ENCODE measurements at places on chromosomes 13 and 19. TPM values are rescaled to one million over a fixed set of nuclear protein-coding genes. Genes with fewer than 3 reads are reported as not detected.

The SCGB2B2 gene
- total RNA-seq: 0.65 TPM

DNA sequence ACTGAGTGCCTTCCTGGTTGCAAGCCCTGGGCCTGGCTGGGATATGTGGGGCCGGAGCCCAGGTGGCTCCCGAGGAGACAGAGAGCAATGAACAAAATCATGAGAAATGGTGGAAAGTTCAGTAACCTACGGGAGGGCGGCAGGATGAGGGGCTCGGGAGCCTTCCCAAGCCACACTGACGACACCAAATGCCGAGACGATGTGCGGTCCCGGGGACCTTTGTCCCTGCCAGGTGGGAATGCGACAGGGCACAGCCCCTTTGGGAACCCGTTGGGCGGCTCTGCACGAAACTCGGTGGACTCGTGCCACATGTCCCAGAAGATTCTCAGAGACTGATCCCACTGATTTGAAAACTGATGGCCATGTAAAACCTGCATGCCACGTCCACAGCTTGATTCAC, 11.7 kb upstream of the ZNF14 start:
- no peak for DNase-seq

DNA sequence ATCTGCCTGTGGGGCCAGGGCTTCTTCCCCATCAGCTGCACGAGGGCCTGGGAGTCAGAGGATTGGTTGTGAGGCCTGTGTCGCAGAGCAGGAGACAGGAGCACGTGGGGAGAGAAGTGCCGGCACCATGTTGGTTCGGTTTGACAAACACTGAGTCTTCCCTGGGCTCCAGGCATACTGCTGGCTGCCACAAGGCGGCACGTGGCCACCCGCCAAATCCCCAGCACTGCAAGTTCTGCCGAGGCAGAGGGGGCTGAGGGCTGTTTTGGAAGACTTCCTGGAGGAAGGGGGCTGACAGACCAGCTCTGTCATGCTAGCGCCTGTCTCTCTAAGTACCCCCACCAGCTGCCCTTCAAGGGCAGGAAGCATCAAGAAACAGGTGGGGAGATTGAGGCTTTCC, 9.5 kb downstream of the SHANK1 start:
- DNase-seq: no peak

The ZNF229 gene
- 5.2 TPM for total RNA-seq

GRCh38 chr19:29623726-29624488, 17.8 kb downstream of the POP4 start:
- DNase-seq: no peak

- no peak for DNase-seq
Measured at GRCh38 chr13:30679483-30680330, 55.6 kb upstream of the ALOX5AP start.

- no peak for DNase-seq
Measured at GRCh38 chr19:1284293-1284978, 1.2 kb upstream of the EFNA2 start.

DNA sequence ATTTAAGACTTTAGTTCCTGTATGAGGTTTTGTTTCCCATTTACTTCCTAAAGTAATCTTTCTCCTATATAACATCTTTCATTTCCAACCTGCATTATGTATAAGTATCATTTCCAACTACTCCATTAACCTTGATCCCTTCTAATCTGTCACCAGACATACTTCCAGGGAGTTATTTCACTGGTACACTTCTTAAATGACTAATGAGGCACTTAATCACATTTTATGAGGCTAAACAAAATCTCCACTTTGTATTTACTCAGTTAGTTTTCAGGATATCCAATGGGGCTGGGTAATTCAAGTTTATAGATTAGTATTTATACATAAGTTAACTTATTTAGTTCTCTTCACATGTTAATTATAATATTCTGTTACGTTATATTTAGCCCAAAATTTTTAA, 634.7 kb downstream of the PCDH17 start:
- no peak for DNase-seq

The ISOC2 gene
- 60.5 TPM for total RNA-seq

The DPF1 gene
- total RNA-seq: not detected

GRCh38 chr13:80214521-80214991, 126.4 kb downstream of the SPRY2 start:
- no peak for DNase-seq

DNA sequence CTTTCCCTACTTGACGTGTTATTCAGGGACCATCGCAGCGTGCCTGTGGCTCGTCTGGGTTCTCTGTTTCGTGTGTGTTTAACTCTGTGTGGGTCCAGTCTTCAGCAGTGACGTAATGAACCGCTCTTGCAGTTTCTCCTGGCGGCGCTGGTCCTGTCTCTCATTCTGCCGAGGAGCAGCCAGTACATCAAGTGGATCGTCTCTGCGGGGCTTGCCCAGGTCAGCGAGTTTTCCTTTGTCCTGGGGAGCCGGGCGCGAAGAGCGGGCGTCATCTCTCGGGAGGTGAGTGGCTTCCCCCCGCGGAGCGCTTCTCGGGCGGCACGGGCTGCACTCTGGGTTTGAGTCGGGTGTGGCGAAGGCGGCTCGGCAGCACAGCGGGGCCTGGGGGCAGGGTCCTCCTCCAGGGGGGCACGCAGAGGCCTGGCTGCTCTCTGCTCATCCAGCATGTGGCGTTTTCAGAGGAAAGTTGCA, 36.3 kb upstream of the TFDP1 start:
- DNase-seq: no peak

The VSTM1 gene
- not detected for total RNA-seq

The SHC2 gene
- 10.7 TPM for total RNA-seq

The RAP2A gene
- total RNA-seq: 23.9 TPM

DNA sequence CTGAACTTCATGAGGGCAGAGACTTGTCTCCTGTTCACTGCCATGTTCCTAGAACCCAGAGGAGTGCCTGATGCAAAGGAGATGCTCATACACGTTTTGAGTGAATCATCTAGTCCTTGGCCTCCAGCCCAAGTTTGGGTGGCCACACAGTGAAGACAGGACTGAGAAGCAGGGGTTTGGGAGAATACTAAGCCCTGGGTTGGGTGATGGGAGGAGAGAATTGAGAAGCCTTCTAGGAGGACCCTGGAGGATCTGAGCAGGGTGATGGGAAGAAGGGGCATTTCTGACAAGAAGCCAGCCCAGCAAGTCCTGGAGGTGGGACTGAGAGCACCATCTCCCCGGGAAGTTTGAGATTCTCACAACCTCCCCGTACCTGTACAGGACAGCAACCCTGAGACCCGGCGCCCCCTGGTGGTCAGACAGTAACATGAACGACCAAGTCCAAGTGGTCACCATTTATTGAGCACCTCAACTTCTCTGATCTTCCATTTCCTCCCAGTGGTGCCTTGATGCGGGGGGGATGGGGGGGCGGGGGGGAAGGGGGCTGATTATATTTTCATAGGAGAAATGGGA, 11.0 kb downstream of the CTU1 start:
- DNase-seq: peak; percentile 72

DNA sequence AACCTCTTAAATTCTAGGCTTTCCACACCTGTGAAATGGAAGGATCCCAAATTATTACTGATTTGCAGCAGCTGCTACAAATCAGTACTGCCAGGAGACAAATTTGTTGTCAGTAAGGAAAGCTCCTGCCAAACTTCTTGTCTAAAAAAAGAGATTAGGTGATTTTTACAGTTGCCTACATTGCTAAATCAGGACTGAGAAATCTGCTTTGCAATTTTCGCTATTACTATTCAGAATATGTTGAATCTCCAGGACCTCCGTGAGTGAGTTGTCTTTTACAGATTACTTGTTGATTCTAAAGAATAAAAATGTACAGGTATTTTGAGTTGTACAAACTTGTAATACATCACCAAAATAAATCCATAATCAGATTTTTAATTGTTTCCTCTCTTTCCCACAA, 1815.9 kb downstream of the PCDH9 start:
- no peak for DNase-seq

- no peak for DNase-seq
Measured at GRCh38 chr19:2048104-2048958, 2.7 kb downstream of the MKNK2 start.

DNA sequence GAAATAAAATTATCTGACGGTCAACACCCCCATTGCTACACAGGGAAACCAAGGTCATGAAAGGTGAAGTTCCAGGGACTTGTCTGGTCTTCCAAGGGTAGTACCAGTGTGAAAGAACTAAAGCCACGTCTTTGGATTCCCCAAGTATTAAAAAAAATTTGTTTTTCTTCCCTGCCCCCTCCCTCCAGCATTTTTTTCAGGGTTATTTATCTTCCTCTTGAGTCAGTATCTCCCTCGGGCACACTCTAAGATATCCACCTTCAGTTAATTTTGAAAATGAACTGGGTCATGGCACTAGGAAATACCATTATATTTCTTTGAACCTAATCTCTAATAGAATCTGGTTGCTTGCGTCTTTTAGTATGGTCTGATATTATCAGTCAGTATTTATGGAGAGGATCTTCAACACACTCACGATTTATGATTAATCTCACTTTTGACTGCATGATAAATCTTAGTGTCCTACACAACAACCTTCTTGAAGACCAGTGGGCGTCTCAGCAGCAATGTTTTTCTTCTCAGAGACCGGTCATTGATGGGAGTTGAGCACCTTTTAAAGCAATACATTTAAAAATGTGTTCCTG, 9.1 kb downstream of the ATP8A2 start:
- DNase-seq: no peak

The CYP4F22 gene
- total RNA-seq: not detected

- no peak for DNase-seq
Measured at GRCh38 chr13:68727165-68727564, 1380.5 kb upstream of the ATXN8OS start.

The GRK1 gene
- 0.13 TPM for total RNA-seq

DNA sequence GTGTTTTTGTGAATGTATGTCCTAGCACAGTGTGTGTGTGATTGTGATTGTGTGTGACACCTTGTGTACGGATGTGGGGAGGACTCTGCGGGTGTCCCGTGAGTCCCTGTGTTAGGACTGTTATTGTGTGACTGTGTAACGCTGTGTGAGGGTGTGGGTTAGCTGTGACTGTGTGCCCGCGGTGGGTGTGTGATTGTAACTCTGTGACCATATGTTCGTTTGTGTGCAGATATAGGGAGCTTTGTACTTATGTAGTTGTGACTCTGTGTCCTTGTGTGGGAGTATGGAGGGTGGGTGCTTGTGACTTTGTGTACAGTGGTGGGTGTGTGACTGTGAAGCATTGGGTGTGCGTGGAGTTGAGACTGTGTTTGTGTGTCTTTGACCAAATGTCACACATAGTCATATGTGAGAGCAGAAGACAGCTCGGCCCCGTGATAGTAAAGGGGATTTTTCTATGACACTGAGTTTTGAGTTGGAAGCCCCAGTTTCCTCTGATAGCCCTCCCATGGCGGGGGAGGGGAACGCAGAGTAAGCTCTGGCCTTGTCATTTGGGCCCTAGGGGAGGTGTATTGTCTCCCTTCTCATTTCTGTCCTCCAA, 949 bp upstream of the ZNF260 start:
- no peak for DNase-seq

The AMH gene
- total RNA-seq: 1.6 TPM

The PCDH17 gene
- 3.1 TPM for total RNA-seq

DNA sequence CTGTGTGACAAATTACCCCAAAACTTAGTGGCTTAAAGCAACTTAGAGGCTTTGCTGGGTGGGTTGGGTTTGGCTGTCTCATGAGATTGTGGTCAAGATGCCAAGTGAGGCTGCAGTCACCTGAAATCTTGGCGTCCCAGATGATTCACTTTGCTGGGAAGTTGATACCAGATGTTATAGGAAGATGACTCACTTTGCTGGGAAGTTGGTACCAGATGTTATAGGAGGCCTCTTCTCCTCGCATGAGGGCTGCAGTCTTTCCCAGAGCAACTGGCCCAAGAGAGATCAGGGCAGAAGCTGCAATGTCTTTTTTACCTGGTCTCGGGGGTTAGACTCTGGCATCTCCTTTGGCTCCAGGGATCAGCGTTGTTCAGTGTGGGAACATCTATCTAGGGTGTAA, 16.8 kb downstream of the TEX29 start:
- no peak for DNase-seq

GRCh38 chr13:33069365-33069764, 53.1 kb downstream of the KL start:
- DNase-seq: no peak

The UGGT2 gene
- total RNA-seq: 27.3 TPM

GRCh38 chr19:5040544-5041167, 71.7 kb downstream of the KDM4B start:
- no peak for DNase-seq

GRCh38 chr13:40343550-40344269, 322.7 kb downstream of the FOXO1 start:
- no peak for DNase-seq

- peak; percentile 13 for DNase-seq
Measured at GRCh38 chr13:113061271-113061625, 44.3 kb upstream of the F7 start.

- DNase-seq: no peak
Measured at GRCh38 chr13:49319551-49319950, 71.8 kb downstream of the CDADC1 start.

- no peak for DNase-seq
Measured at GRCh38 chr19:45814166-45814780, 835 bp downstream of the RSPH6A start.

The ZNF490 gene
- total RNA-seq: 4.1 TPM

DNA sequence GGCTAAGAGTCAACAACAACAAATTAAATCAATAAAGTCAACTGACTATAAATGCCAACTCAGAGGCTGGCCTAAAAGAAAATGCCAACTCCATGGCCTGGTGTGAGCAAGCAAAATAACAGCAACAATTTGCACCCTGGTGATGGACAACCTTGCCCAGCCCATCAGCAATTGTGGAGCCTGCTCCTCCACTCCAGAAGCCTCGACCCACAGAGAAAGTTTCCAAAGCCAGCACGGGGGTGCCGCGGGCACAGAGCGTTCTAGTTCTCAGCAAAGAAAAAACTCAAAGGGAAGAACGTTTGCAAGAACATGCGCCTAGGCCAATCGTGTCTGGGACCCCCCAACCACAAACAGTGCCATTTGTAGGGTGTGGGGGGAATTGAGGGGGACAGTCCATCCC, 11.3 kb downstream of the EPS15L1 start:
- no peak for DNase-seq

- DNase-seq: no peak
Measured at GRCh38 chr13:44763615-44764301, 187.6 kb upstream of the TSC22D1 start.

GRCh38 chr13:104833221-104833620, 1702.2 kb downstream of the EFNB2 start:
- no peak for DNase-seq

DNA sequence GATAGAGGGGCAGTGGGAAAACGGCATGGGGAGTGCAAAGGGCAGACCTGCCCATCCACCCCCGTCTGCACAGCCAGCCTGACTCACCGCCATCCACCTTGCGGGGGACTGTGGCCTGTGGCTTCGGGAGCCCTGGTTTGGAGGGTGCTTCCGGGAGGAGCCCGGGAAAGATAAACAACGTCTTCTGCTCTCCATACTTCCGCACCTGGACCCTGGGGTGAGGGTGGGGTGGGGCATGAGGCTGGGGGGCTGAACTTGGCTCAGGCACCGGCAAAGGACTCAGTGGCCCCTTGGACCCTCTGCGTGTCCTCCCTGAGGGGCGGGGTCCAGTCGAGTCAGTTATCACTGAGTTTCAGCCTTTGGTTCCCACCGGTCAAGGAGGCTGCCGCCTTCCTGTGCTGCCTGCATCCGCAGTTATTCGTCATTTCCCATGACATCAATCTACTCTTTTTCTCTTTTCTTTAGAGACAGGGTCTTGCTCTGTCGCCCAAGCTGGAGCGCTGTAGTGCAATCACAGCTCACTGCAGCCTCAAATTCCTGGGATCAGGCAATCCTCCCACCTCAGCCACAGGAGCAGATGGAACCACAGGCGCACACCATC, 3.2 kb downstream of the GPR108 start:
- DNase-seq: no peak

Measured in left cardiac atrium (tissue), 4 donors.